ENCODE measurements at places on chromosomes 13 and 19. TPM values are rescaled to one million over a fixed set of nuclear protein-coding genes. Genes with fewer than 3 reads are reported as not detected.

Gene GGACT
- total RNA-seq, result 1.2 TPM

Gene PDCD5
- total RNA-seq, result 310 TPM

Gene FXYD1
- total RNA-seq, result not detected

Gene TDRD12
- total RNA-seq, result not detected

- DNase-seq, result no peak
Observed at GRCh38 chr13:67735651-67736050, 505.5 kb upstream of the PCDH9 start.

- no peak for DNase-seq
Observed at GRCh38 chr19:20070691-20071090, 7.1 kb upstream of the ZNF90 start.

DNA sequence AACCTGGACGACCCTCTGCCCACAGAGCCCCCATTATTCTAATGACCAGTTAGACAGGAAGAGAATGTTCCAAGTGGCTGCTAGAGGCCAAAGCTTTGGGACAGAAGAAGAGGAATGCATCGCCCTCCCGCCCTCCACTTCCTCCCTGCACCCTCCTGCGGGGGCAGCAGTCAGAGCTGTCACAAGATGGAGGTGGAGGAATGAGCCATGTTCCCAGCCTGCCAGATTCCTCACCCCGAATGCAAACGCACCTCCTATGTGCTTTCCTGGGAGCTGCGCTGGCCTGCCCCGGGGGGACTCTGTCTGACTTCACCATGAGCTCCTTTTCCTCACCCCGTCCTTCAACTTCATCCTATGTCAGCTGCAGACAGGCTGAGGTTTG lies 1.7 kb downstream of the YJEFN3 start:
- no peak for DNase-seq

- no peak for DNase-seq
Observed at GRCh38 chr19:653425-653824, 9.6 kb downstream of the RNF126 start.

DNA sequence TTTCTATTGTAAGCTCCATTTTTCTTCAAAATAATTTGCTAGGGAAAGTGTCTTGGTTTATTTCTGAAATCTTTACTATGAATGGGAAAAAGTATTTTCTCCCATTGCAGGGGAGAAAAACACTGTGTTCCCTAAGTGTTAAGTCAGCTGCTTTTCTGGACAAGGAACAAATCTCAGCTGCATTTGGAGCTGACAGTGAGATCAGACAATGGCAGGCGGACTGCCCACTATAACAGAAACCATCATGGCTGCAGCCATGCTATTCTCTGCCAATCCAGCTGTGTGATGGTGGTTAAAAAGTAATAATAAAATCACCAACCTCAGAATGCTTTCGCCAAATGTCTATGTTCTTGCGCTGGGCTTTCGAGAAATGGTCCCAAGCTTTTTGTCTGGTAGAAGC lies 302.7 kb downstream of the DNAJC15 start:
- DNase-seq, result no peak

GRCh38 chr13:111475488-111475887 lies 155.0 kb downstream of the TEX29 start:
- DNase-seq, result no peak

DNA sequence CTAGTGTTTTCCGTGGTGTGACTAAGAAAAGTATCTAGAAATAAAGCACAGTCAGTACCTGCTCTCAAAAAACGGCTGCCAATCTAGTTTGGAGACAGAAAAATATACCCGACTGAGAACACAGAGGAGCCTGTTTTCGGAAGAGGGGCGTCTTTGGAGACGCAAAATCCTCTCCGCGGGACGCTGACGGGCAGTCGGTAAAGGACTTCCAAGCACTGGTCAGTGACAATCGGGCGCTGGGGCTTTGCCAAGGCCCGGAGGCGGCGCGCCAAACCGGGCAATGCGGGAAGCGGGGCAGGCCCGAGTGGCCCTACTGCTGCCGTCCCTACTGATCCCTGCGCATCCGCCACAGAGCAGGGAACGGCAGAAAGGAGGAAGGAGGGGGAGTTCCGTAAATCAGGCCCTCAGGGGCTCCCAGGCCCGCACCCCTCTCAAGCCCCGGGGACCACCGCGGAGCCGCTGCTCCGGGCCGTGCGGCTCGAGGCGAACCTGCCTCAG lies 588 bp upstream of the DPY19L3 start:
- peak; percentile 49 for DNase-seq

GRCh38 chr13:87837946-87838345 lies 166.8 kb downstream of the SLITRK5 start:
- no peak for DNase-seq

- DNase-seq, result no peak
Observed at GRCh38 chr13:91326146-91326545, 21.3 kb upstream of the MIR17HG start.

DNA sequence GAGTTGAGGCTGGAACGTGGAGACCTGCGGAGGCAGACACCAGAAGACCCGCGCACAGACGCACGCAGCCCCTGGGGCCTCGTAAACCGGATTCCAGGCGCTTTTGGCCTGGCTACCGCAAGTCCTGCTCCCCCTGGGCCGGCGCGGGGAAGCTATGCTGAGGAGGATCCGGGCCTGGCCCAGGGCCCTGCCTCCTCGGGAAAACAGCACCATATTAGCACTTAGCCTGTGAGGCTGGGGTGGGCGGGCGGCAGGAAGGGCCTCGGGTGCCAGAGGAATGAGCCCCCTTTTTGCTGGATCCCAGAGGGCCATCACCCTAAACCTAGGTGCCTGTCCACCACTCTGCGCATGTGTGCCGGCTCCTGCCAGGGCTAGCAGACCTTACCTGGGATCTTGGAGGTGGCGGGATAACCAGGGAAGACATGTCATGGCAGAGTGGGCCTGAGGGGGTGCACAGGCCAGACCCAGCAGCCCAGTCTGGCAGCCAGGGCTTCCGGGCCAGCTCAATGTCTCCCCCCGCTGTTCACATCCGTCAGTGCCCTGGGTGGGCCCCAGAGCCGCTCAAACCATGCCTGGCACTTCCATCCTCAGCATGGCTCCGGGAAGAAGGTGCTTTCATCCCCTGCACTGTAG lies 7.3 kb downstream of the ELOF1 start:
- peak; percentile 41 for DNase-seq

GRCh38 chr19:38812841-38813320 lies at the start of gene LGALS4:
TSS of gene LGALS4 (minus strand) at chr19:38812945. CDS start at chr19:38812886, 59 bp downstream.
- no peak for DNase-seq

DNA sequence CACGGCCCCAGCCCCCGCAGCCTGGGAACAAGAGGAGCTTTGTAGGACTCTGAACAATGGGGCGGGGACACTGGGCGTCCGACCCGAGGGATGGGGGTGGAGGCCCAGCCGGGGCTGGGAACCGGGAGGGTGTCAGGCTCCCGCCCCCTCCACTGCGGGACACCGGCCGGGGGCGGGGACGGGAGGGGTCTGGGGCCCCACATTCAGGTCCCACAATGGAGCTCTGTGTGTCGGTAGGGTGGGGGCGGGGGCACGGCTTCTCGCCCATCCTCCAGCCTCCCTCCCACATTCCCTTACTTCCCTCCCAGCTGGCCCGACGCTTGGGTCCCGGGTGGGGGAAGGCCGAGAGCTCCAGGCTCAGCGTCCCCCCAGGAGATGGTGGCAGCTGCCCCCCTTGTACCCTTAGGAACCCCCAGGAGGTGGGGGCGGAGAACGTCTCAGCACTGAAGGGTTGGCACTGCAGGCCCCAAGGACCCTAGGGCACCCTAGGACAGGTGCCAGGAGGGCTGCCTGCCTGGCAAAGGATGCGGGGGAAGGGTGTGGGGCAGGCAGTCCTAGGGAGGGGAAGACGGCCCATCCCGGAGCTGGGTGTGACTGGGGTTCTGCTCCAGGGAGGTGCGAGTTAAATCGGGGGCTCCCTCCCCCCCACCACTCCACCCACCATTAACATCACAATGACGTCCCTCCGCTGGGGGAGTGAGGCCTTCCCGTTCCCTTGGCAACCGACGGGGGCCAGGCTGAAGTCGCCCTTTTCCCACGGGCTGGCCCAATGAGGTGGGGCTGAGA lies 5.3 kb downstream of the TTYH1 start:
- no peak for DNase-seq

DNA sequence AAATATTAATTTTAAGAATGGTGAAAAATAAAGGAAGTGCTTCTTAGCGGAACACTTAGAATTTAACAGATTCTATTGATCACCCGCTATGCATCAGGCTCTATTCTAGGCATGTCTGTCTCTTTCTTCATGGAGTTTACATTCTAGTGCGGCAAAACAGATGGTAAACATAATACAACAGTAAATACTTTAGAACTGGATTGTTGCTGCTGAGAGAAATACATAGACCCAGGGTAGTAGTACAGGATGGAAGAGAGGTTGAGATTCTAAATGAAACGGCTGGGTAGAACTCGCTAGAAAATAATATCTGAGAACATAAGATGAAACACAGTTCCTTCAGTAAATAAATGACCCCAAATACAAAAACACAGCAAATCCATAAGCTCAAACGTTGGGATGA lies 498.7 kb downstream of the MYO16 start:
- no peak for DNase-seq

- no peak for DNase-seq
Observed at GRCh38 chr13:93721483-93721882, 494.9 kb downstream of the GPC6 start.

GRCh38 chr19:16308081-16308480 lies 16.5 kb upstream of the KLF2 start:
- DNase-seq, result no peak

DNA sequence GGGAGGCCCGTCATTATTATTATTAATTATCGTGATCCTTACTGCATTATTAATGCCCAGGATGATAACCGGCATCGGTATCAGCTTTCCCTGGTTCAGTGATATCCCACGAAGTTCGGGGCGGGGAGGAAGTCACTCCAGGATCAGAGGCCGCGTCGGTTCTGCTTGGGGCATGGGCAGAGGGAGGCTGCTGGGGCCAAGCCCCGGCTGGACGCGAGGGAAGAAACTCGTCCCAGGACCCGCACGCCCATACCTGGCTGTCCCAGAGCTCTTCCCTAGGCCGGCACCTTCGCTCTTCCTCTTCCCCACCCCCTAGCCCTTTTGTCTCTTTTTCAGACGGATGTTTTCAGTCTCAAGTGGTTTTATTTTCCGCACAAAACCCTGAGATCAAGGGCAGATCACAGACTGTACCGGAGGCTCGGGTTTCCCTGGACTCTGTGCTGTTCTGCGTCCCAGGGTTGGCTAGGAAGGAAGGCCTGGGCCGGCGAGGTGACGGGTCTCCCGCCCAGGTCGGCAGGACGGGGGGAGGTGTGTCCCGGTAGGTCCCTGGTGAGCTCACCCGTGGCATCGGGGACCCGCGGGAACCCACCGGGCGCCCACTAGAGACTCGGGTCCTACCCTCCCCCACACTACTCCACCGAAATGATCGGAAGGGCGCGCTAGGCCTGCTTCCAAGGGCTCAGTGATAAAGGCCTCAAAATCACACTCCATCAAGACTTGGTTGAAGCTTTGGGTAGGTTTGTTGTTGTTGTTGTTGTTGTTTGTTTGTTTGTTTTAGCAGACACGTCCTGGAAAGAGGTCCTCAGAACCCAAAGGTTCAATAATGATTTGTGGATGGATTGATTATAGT lies 7.9 kb downstream of the ZIC2 start:
- DNase-seq, result no peak

DNA sequence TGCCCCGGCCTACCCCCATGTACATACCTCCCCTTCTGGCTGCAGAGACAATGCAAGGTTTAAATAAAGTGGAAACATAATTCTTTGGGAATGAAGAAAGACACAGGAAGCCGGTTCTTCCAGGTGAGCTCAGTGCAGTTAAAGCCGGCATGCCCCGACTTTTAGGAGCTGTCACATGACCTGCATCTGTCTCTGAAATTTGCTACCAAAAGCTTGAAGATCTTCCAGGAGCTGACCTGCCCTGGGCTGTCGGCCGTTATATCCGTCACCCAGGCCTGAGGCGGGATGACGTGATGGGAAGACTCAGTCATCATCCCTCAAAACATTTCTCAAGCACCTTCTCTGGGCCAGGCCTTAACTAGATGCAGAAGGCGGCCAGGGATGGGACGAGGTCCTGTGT lies 10.3 kb downstream of the RAB8A start:
- DNase-seq, result no peak

DNA sequence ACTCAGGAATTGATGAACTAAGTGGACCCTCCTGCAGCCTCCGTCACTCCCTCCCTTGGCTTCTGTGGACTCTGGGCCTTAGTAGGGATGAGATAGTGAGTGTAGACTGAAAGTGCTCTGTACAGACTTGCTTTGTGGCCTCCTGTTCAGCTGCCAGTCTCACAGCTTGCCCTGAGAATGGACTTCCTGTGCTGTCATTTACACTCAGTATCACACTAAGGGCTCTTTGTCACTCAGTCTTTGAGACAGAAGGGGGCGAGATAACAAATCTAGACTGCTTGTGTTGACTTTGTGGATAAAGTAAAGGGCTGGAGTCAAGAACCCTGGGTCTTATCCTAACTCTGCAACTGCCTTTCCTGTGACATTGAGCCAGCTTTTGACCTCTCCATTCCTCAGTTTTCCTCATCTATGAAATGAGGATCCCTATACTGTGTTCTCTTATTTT lies 21.0 kb upstream of the SPRY2 start:
- no peak for DNase-seq

DNA sequence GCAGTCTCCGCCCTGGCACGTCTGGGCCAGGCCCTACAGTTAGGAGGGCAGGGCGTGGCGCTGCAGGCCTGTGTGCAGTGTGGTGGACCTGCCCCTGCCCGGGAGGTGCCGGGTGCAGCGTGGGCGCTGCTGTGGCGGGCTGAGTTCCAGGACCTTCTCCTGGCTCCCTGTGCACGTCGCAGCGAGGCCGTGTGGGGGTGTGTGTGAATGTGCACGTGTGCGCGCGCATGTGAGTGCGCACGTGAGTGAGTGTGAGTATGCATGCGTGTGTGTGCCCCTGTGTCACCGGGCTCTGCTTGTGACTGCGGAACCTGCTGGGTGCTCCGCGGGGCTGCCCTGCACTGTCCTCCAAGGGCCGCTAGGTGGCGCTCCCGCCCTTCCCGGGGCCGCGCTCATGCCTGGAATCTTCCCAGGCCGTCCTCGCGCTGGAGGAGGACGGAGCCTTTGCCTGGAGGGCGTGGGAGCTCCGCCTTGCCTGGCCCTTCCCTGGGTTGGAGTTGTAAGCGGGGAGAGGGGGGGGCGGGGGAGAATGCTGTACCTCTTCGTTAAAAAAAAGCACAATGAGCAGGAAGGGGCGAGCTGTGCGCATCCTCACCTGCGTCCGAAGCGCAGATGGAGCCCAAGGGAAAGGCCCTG lies 79.3 kb downstream of the KDM4B start:
- DNase-seq, result peak; percentile 90

DNA sequence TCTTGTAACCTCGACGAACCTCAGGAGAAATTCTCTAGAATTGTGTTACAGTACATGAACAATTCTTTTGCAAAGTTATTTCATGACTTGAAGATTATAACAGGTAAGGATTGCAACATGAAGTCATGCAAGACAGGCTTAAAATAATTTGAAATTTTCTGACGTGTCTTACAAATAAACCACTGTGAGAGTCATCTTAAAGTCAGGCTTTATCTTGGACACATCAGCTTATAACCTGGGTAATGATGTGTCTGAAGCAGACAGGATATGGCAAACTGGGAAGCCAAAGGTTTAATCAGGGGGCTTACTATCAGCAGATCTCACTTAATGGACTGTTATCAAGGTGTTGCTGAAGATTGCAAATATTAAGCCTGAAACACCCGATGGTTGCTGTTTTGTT lies 407.8 kb downstream of the KLF5 start:
- no peak for DNase-seq

GRCh38 chr13:83780227-83780626 lies 102.0 kb downstream of the SLITRK1 start:
- DNase-seq, result no peak

- no peak for DNase-seq
Observed at GRCh38 chr13:41006978-41007743, 12.0 kb downstream of the ELF1 start.

Measured in Daoy (cell line).